Kidney capillary endothelial cell (primary cell): ENCODE measurements at places on chromosomes 4 and X.

GRCh38 chrX:21972721-21973120 lies 32.2 kb downstream of the SMS start:
- DNase-seq = peak; percentile 22

GRCh38 chr4:110229266-110229665 lies 30.9 kb upstream of the ELOVL6 start:
- no peak for DNase-seq

GRCh38 chrX:123422875-123423274 lies 238.8 kb downstream of the GRIA3 start:
- peak; percentile 17 for DNase-seq

DNA sequence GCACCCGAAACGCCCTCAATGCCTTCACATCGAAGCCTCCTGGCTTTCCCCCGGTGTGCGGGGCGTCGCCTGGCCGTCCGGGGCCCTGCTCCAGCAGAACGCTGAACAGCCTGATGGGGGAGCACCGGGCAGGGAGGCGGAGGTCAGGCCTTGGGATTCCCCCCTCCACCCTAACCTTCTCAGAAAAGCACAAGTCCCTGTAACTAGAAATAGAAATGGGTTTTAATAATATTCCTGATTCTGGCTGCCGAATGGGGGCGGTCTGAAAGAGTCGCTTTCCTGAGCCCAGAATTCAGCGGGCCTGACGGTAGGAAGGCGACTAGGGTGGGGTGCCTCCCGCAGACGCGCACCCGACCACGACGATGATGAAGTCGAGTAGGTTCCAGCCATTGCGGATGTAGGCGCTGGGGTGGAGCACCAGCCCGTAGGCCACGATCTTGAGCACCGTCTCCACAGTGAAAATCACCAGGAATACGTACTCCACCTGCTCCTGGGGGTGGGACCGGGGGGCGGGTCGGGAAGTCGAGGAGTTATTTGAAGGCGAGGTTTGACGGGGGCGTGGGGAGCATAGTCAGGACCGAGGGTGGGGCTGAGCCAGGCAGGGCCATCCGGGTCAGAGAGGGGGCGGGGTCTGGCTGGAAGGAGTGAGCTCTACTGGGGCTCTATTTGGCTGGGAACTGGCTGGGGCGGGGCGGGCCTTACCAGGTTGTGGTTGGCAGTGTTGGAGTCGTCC lies 2.5 kb downstream of the CACNA1F start:
- no peak for DNase-seq

- DNase-seq = no peak
Observed at GRCh38 chr4:174119051-174119450, 164.4 kb downstream of the FBXO8 start.

DNA sequence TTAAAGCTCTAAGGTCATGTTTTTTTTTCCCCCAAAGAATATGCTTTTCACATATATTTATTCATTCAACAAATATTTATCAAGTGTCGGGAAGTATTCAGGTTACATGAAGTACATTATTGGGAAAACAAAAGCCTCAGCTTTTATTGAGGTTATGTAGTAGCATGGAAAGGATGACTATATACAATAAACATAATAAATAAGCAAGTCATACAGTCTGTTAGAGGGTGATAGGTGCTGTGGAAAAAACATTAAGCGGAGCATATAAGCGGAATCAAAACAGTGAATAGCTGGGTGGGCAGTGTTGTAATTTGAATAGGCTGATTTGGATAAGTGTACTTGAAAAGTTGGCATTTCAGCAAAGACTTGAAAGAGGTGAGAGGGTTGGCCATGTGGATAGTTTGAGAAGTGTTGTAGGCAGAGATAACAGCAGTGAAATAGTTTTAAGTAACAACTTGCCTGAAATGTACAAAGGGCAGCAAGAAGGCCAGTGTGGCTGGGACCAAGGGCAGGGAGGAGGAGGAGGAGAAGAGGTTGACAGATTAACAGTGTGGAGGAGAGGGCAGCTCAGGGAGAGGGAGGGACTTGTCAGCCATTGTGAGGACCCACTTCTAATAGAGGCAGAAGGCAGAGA lies 558.7 kb downstream of the SPRY1 start:
- DNase-seq = no peak

DNA sequence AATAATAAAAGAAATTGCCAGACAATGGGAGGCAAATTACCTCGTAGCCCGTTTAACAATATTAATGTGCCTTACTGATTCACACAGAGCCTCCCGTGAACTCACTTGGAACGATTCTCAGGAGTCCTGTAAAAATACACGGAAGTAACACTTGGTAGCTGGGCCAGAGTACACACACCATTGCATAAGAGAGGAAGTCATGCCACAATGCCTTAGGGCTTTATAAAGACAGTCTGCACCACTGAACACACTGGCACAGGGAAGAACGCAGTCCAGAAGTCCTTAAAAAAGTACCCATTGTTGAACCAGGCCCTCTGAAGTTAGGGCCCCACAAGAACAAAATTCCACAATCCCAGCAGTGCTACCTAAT lies 15.1 kb downstream of the SLC2A9 start:
- DNase-seq = no peak

DNA sequence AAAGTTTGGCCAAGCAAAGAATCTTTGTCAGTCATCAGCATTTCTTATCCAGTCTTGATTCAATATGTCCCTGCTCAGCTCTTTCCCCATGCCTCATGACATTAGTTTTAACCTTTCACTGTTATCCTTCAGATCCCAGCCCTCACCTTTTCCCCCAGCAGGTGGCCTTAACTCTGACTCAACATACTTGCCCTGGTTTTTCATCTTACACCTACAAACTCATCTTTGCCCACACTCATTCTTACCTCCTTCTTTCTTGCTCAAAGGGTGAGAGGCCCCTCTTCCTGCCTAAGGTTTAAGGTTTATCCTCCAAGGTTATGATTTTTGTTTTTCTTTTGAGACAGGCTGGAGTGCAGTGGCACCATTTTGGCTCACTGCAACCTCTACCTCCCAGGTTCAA lies 10.6 kb upstream of the ANXA5 start:
- no peak for DNase-seq

DNA sequence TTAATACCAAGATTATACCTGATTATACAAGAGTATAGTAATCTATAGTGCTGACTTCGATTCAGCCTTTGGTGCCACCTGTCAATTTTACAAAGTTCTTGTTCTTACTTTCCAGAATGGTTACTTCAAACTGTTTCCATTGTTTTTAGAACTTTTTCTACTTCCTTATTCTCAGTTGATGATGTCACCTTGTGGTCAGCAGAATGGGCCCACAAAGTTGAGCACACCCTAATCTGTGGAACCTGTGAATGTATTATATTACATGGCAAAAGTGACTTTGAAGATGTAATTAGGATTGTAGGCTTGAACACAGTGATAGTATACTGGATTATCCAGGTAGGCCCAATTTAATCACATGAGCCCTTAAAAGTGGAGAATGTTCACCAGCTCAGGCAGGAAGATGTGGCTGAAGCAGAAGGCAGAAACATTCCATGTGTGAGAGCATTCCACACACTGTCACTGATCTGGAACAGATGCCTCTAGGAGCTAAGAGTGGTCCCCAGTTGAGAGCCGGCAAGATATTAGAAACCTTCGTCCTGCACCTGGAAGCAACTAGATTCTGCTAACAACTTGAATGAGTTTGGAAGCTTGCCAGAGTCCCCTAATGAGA lies 6.3 kb upstream of the SGMS2 start:
- DNase-seq = no peak

GRCh38 chr4:138494931-138495330 lies 252.8 kb upstream of the SLC7A11 start:
- DNase-seq = peak; percentile 21

DNA sequence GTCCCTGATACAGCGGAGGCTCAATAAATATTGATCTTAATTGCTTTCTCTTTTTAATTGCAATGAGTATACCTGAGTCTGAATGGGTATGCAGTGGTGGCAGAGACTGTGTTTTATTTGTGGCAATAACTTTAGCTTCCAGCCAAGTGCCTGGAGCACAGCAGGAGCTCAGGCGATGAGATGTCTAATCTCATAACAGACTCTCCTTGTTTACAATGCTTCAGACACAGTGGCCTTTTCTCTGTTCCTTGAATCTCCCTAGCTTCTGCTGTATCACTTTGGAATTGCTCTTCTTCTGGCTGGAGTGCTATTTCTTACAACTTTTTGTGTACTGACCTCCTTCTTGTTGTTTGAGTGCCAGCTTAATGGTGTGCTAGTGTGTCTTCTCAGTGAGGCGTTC lies 91.5 kb upstream of the UNC5C start:
- no peak for DNase-seq

- peak; percentile 5 for DNase-seq
Observed at GRCh38 chr4:69617083-69617694, 22.3 kb downstream of the UGT2A2 start.

- peak; percentile 91 for DNase-seq
Observed at GRCh38 chr4:89316931-89317366, 9.3 kb upstream of the GPRIN3 start.

GRCh38 chr4:2733001-2733843 lies 22.9 kb downstream of the TNIP2 start:
- no peak for DNase-seq

GRCh38 chr4:8849266-8850073 lies 22.2 kb downstream of the HMX1 start:
- no peak for DNase-seq

DNA sequence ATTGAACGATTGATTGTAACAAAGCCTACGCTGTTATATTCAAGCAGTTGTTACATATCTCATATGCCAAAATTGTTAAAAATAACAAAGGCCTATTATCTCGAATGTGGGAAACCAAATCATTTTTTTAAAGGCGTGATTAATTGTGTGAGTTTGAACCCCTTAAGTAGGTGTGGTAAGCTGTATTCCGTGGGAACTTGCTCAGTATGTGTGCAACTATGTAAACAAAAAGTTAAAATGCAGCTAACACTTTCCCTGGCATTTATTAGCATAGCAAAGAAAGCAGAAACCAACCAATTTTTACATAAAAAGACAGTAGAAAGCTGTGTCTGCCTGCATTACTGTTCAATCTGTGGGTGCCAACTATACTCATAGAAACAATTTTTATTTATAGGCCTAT lies 166.0 kb upstream of the HAND2 start:
- no peak for DNase-seq

DNA sequence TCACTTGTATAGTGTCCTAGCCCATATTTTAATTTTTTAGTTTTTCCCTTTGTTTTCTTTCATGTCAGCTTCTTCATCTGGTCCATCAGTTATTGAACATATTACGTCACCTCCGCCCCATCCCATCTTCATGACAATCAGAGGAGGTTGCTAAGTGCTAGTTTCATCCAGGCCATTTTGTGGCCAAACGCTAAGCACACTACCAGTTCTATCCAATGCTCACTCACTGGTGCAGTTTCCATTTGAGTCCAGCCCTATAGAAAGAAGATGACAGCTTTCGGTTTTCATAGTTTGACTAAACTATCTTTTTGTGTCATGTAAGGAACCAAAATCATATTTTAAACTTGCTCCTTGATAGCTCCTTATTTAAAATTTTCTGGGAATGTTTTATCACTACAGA lies 304.2 kb downstream of the TENM3 start:
- no peak for DNase-seq

GRCh38 chr4:76740866-76741662 lies 156.9 kb downstream of the SOWAHB start:
- DNase-seq = no peak

- DNase-seq = no peak
Observed at GRCh38 chr4:177283167-177283566, 26.5 kb upstream of the NEIL3 start.

- no peak for DNase-seq
Observed at GRCh38 chr4:36917413-36917812, 327.1 kb upstream of the NWD2 start.

DNA sequence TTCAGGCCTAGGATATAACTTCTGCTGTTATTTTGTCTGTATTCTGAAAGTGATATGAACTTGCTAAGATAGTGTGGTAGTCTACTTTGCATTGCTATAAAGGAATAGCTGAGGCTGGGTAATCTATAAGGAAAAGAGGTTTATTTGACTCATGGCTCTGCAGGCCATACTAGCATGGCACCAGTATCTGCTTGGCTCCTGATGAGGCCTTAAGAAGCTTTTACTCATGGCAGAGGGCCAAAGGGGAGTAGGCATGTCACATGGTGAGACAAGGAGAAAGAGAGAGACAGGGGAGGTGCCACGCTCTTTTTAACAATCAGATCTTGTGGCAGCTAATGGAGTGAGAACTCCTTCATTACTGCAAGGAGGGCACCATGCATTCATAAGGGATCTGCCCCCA lies 247.3 kb downstream of the GPAT3 start:
- DNase-seq = no peak

GRCh38 chr4:116702949-116703348 lies 382.4 kb downstream of the TRAM1L1 start:
- DNase-seq = no peak

DNA sequence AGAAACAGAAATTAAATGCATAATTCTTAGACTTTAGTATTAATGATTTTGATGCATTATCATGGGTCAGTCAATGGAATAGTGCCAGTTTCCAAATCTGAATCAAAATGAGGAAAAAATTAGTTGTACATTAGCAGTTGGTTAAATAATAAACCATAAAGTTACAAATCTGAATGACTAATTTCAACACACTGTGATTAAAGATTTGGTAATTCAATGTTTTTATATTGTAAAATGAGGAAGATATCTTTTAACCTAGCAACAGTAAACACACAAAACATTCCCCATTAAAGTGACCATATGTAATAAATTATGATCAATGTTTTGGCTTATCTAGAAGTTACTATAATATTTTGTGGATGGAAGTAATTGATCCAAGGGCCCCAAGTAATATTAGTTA lies 1.6 kb downstream of the FBXO8 start:
- no peak for DNase-seq

- no peak for DNase-seq
Observed at GRCh38 chrX:3320471-3321046, 25.9 kb downstream of the MXRA5 start.

GRCh38 chr4:31343061-31343460 lies 622.9 kb downstream of the PCDH7 start:
- DNase-seq = no peak

DNA sequence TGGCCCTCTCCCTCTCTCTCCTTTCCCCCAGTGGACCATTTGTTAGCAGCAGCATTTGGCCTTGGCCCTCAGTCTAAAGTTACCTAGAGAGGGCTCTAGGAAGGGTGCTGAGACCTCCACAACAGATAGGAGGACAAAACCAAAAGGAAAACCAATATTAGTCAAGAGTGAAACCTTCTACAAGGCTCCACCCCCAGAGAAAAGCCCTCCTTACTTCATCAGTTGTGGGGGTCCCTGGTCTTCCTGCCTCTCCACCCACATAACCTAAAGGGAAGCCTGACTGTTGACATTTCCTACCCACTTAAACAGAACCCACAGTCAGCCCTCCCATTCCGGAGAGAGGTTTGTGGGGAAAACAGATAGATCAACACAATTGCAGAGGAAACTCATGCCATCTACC lies 4.7 kb upstream of the CD40LG start:
- DNase-seq = no peak

- no peak for DNase-seq
Observed at GRCh38 chr4:89268679-89269078, 38.9 kb downstream of the GPRIN3 start.

- DNase-seq = no peak
Observed at GRCh38 chr4:30912098-30912714, 192.0 kb downstream of the PCDH7 start.
